Subcutaneous adipose tissue (tissue), 4 donors: ENCODE measurements at places on chromosomes 7 and 10. TPM values are rescaled to one million over a fixed set of nuclear protein-coding genes. Genes with fewer than 3 reads are reported as not detected.

PLPP4 gene
- total RNA-seq, result not detected

GNGT1 gene
- total RNA-seq, result not detected

CPED1 gene
- total RNA-seq, result 41.9 TPM

MOGAT3 gene
- not detected for total RNA-seq

FAM25C gene
- not detected for total RNA-seq
